ENCODE measurements at places on chromosomes 5 and 9.

GRCh38 chr5:100789694-100790093, 113.4 kb downstream of the ST8SIA4 start:
- no peak for DNase-seq

DNA sequence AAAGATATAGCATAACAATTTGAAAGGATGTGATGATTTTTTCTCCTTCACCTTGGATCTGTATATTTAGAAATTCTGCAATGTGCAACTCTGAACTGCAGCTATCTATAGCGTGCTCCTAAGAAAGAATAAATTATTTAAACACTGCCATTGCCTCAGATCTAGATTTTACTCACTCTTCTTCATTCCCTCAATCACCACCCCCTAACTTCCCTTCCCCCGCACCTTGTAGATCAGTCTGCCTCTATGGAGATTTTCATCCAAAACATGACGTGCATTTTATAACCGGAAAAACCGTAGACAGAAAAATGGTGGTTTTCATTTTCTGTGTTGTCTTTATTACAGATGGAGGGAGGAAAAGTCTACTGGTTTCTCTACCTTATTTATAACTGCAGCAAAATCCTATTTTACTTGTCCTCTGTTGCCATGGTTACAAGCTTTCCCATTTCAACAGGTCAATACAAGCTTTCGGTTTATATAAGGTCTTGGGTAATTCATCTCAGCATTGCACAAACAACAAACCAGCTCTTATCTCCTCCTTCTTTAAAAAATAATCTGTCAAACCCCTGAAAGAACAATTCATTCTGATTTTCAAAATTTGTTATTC, 480.0 kb downstream of the TAF11L14 start:
- no peak for DNase-seq

DNA sequence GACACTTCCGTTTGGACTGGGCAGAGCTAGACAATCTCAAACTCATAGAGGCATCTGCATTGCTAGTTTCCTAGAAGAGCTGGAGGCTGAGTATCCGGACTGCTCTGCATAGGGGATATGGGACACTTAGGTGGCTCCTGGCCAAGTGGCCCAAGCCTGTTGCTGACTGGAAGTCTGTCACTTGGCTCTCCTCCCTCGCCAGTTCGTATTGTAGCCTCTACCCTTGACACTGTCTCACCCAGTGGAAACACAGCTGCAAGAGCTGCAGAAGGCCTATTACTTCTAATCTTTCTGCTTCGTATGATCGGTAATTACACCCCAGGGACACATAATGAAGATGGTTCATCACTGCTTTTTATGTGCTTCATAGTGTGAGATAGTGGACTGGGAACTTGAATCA, 34.7 kb downstream of the ITGA1 start:
- no peak for DNase-seq

DNA sequence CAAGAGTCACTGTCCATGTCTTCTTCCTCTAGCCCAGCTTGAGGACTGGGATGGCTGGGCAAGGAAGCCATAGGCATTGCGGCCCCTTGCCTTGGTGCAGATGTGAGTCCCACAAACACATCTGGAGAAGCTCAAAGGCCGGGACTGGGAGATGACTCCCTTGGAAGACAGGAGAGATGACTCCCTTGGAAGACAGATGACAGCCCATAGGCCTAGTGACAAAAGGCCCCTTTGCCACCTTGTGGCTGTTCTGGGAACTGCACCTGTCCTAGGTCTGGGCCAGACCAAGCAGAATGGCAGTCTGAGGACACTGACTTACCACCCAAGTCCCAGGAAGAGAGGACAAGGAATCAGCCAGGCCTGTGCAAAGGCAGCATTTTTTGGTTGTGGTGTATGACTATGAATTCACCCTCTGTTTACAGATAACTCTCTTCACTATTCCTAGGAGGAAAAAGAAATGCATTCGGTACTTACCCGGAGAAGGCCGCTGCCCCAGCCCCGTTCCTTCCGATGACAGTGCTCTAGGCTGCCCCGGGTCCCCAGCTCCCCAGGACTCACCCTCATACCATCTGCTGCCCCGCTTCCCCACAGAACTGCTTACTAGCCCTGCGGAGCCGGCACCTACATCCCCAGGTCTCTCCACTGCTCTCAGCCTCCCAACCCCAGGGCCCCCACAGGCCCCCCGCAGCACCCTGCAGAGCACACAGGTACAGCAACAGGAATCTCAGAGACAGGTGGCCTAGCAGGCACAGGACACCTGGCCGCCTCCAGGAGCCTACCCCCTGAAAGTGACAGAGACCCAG, 30.8 kb downstream of the SKP1 start:
- DNase-seq, result peak; percentile 86

DNA sequence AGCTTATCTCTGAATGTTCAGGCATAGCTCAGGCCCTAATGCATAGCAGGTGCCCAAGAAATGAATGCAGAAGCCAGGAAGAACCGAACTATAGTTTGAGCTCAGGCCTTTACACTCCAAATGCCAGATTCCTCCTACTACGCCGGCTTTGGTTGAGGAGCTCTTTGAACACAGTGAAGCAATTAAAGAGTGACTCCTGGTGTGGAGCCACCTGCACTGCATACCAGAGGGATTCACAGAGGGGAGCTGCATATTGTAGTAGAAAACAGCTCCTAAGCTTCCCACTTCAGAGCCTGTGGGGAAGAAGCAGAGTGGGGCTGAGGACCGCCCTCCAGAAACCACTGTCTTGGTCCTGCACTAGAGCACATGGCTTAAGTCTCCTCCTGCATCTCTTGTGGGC, 14.5 kb upstream of the KCNMB1 start:
- no peak for DNase-seq

Data from CD4-positive, alpha-beta T cell treated with Interleukin-2 at 100 ng/mL for 4 hours (primary cell).